Activated CD4-positive, alpha-beta T cell treated with anti-CD3 and anti-CD28 coated beads for 24 hours (primary cell): ENCODE measurements at places on chromosomes 16 and 17.

DNA sequence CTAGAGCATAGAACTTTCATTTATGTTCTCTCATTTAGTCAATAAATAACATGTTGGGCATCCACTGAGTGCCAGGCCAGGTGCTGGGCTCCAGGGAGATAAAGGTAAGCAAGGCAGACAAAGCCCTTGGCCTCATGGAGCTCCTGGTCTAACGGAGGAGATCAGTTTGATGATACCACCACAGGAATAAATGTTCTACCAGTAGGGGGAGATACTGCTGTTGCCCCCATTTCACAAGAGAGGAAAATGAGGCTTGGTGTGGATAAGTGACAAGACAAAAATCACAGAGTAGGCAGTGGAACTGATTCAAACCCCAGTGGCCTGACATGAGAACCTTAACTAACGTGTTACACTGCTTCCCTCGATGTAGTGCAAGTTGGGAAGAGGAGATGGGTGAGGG lies 80.4 kb upstream of the ERCC4 start:
- no peak for DNase-seq

DNA sequence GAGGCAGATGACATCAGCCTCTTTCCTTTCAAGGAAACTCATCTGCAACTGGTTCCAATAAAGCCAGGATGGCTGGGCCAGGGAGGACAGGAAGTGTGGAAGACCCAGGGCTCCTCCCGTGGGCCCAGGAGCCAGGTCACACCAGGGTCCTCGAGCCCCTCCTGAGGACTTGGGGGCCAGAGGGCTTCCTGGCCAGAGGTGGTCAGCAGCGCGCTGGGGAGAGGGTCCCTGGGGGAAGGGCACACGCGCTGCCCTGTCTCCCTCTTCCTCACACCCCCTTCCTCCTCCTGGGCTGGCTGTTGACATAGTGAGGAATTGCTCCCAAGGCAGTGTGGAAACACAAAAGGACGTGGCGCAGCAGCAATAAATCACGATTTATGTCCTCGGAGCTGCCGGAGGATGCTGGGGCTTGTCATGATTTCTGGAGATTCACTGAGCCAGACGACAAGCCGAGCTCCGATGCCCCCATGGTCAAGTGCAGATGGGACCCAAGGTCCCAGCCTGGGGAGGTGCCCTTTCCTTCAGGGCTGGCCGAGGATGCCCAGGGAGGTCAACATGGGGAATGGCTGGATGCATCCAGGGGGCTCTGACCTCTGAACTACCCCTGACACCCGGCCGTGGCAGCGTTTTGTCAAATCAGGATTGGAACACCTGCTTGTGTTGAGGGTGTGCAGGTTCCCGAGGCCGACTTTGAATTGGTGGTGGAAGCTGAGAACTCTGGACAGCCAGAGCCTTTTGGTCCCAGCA lies 152.6 kb downstream of the IRF8 start:
- no peak for DNase-seq

DNA sequence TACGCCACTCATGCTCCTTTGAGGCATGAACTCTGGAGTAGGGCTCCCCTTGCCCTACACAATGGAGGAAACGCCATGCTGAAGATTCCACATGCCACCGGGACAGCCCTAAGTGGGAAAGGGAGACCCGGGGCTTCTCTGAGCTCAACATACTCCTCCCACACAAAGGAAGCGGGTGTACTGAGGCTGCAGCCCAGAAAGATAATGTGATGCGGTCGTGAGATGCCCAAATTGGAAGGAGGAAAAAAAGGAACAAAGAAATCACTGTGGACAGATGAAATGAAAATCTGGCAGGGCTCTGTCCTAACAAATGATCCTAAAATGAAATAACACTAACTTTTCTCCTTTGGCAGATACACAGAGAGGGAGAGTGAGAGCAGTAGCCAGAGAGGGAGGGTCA lies 182.1 kb downstream of the ZFHX3 start:
- no peak for DNase-seq

- no peak for DNase-seq
Observed at GRCh38 chr16:54657058-54657708, 273.5 kb upstream of the IRX5 start.

- no peak for DNase-seq
Observed at GRCh38 chr16:54482892-54483574, 196.4 kb upstream of the IRX3 start.

GRCh38 chr16:81838794-81839193 lies 59.7 kb downstream of the PLCG2 start:
- no peak for DNase-seq

DNA sequence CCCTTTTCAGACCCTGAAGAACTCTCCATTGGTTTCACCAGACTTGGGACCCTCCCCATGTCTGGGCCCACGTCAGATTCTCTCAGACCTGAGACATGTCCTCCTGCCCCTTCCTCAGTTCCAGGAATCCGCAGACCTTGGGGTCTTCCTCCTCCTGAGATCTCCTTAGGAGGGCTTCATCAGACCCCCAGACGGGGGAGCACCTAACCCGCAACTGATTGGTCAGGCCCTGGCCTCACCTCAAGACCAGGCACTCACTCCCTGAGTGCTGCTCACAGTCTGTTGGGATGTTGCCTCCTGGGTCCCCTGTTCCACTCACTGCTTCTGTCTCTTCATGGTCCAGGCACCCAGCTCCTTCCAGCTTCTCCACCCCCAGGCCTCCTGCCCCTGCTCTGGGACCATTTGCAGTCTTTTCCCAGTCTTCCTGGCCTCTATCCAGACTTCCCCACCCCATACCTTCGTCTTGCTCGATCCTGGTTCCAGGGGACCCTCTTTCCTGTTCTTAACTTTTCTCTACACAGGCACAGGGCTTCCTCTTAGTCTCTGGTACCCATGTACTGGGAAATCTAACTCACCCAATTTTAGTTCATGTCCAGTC lies 1.2 kb downstream of the GID4 start:
- no peak for DNase-seq

DNA sequence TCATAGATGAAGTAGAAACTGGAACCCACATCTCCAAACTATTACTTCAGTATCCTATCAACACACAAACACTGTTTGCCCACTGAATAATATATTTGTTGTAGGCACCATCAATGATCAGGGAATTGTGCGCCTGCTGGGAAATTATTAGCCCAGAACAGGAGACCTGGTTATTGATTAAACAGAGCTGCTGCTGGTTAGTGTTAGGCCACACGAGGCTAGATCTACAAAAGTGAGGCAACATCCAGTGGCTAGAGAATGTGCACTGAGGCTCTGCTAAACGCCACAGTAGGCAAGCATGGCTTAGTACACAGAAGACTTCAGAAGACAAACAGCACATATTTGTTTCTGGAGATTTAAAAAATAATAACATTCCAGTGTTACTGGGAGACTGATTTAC lies 11.0 kb downstream of the ABHD15 start:
- no peak for DNase-seq

DNA sequence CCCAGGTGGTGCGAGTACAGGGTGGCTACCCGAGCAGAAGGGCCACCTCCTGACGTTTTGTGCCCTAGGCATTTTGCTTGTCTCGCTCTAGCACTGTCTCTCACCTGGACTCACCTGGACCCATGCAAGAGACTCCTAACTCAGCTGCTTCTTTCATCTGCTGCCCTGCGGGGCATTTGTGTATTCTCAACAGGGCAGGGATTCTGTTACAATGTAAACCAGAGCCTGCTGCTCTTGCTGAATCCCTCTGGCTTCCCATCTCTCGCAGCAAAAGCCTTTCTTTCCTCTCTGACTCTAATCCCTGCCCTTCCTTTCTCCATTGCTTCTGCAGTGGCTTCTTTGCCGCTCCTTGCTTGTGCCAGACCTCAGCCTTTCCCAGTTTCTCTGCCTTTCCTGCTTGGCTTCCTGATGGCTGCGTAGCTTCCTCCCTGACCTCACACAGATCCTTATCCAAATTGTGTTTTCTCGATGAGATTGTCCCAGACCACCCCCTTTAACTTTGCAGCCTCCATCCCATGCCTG lies 10.2 kb downstream of the ARSG start:
- no peak for DNase-seq

DNA sequence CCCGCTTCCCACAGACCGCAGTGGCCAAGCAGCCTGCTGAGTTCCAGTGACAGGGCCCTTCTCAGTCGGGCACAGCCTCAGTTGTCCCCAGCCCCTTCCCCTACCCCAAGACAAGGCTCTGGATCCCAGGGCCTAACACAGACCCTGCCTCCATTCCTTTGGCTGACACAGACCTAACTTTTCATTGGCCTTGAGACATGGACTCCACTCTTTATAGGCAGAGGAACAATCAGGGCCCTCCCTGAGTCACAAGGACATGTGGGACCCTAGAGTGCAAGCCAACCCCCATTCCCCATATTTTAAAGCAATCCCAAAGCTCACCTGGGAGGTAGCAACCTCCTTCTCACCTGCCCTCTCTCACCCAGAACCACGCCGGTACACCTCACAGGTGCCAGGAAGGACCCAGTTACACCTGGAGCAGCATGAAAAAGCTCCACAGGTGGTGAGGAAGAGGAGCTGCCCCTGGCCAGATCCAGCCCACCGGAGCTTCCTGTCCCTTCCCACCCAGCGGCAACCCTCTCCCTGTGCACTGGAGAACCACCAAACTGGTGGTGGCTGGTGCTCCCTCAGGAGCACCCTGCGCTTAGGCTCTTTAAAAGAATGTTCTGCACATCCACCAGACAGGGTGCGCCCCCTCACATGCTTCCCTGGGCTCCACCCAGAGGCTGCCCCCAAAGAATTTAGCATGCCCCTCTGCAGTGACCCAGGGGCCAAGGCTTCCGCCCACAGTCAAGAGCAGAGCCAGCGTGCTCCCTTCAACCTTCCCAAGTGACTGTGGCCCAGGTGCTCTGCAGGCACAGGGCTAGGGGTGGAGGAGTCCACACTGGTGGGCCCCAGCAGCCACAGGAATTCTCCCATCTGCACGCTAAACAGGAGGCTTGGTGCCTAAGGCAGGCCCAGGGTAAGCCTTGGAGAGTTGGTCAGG lies 3.4 kb downstream of the MNT start:
- no peak for DNase-seq

DNA sequence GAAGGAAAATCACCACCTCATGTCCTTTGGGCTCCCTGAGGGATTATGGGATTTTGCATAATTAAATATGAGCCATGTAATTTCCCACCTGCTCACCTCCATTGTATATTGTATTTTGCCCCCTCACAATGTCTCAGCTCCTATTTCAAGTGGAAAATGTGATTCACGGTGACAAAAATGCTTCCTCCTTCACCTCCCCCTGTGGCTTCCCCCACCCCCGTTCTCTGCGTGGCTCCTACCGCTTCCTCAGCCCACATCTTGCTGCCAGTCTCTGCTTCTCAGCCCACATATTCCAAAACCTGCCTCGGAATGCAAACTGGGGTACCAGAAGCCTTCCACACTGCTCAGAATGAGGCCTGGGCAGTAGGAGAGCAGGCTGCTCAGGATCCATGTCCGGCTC lies 394.5 kb upstream of the C16orf82 start:
- DNase-seq = peak; percentile 11

GRCh38 chr17:56085576-56086267 lies 67.6 kb upstream of the ANKFN1 start:
- DNase-seq = no peak

DNA sequence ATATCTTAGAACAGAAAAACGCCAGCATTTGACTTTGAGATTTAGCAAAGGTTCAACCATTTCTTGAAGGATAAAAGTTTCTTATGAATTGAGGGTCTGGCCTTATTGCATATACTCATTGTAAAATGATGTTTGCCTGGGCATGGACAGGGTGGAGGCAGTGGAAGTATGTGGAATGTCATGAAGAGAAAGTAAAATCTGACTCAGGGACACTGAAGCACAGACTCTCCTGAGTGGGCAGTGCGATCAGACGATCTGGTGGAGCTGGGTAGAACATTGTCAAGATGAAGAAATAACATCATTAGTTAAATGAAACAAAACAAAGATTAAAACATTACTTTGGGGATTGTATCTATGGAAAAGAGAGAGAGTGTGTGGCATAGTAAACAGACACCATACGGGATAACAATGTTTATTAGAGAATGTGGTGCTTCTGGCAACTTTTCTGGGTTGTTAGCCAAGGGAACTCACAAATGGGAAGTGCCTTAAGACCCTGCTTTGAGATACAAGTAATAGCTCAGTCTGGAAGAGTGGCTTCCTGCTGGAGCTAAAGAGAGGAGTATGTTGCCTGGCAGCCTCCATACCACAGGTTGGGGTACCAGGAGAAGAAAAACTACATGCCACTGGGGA lies 4.4 kb downstream of the MAP3K3 start:
- DNase-seq = no peak

GRCh38 chr16:29726845-29727377 lies 18.9 kb downstream of the C16orf54 start:
- DNase-seq = no peak

DNA sequence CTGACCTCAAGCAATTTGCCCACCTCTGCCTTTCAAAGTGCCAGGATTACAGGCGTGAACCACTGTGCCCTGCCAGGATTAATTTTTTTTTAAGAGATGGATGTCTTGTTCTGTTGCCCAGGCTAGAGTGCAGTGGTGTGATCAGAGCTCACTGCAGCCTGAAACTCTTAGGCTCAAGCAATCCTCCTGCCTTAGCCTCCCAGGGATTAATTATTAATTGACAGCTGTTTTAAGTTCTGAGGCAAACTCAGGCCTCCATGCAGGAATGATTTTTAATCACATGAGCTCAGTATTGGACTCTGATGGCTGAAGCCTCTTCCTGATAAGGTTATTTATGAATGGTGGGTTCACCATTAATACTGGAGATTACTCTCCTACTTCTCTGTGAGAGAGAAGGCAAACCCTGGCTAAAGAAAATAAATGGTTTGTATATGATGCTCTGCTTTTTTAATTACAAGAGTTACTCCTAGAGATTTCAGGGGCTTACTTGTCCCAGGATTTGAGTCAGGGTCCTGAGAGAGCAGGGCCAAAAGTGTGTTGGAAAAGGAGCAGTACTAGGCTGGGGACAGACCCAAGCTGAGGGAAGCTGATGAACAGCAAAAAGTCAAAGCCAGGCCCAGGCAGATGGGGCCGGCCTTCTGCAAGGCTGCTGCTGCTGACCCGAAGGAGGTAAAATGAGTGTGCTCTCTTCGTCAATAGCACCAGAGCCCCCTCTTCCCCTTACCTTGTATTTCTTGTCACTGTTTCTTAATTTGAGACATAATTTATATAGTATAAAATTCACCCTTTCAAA lies 56.9 kb upstream of the HAS3 start:
- DNase-seq = no peak

GRCh38 chr17:57260325-57261083 lies 4.2 kb downstream of the MSI2 start:
- DNase-seq = no peak

- DNase-seq = no peak
Observed at GRCh38 chr16:88686062-88686438, 257 bp downstream of the SNAI3 start.

- DNase-seq = no peak
Observed at GRCh38 chr17:57517632-57518456, 227.3 kb downstream of the CCDC182 start.

GRCh38 chr17:73228748-73229236 lies 32.9 kb downstream of the CPSF4L start:
- DNase-seq = no peak
